M059J (cell line): ENCODE measurements at places on chromosomes 5 and 9.

- DNase-seq, result peak; percentile 92
Observed at GRCh38 chr9:33452828-33453271, 5.5 kb upstream of the AQP3 start.

GRCh38 chr5:16737620-16738364 lies 121.0 kb upstream of the RETREG1 start:
- DNase-seq, result no peak

GRCh38 chr5:133944263-133945185 lies 23.9 kb downstream of the C5orf15 start:
- DNase-seq, result peak; percentile 57

DNA sequence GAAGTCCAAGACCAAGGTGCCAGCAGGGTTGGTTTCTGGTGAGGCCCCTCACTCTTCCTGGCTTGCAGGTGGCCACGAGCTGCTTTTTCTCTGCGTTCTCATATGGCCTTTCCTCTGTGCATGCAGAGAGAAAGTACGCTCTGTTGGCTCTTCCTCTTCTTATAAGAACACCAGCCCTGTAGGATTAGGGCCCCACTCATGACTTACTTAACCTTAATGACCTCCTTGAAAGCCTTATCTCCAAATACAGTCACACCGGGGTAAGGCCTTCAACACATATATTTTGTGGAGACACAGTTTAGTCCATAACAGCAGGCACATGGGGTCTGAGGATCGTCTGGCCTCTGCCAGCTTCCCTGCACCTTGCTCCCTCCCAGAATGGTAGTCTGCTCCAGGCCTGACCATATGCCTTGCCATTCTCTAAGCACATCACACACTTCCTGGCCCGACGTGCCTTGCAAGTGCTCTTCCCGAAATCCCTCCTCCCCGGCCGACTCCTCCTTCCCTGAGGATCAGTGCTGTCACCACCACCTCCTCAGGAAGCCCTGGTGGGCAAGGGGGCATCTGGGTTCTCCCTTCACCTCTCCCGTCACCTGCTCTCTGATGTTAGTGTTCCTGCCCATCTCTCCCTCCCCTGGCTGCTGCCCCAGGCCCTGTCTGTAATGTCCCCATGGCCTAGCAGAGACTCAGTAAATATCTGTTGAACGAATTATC lies 200.7 kb downstream of the AOPEP start:
- no peak for DNase-seq

GRCh38 chr5:305050-305449 lies 16.5 kb upstream of the AHRR start:
- DNase-seq, result no peak

GRCh38 chr5:14469551-14470377 lies 111.8 kb upstream of the OTULINL start:
- no peak for DNase-seq

- peak; percentile 37 for DNase-seq
Observed at GRCh38 chr9:133657120-133657661, 21.0 kb downstream of the DBH start.

- no peak for DNase-seq
Observed at GRCh38 chr5:8993031-8993430, 552.8 kb downstream of the SEMA5A start.

DNA sequence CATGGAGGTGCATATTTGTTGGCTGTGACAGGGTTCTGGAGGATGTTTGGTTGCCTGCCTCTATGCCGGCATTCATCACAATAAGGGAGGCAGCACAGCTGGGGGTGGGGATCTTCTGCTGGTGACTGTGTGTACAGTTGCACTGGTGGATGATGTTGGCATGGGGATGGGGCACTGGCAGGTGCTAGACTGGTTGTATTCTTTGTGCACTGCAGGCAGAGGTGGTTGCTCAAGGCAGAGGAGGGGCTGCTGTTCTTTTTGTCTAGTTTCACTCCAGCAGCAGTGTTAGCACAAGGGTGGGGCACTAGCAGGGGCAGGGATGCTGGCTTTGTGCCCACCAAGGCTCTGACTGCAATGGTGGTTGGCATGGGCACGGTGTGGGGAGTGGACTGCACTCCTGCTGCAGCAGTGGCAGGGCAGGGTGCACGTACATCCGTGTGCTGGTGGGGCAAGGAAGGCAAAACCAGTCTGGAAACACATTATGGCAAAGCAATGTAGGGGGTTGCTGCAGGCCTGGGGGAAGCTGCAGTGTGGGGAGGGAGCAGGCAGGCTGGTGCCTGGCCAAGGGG lies 69.3 kb downstream of the ISOC1 start:
- no peak for DNase-seq

DNA sequence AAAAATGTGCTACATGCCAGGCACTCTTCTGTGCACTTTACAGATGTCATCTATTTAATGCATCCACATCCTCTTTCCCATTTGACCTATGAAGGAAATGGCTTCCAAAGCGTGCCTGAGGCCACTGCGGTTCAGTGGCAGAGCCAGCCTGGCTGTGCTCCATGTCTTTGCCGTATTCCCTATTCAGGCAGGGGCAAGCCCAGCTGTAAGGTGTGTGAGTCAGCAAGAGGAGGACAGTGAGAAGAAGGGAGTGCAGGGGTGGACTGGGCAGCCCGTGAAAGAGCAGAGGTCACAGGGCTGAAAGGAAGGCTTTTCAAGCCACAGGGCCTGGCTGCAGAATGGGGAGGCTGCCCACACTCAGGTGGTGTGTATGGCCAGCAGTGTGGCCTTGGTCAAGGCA lies 91.7 kb downstream of the HRH2 start:
- DNase-seq, result peak; percentile 83

DNA sequence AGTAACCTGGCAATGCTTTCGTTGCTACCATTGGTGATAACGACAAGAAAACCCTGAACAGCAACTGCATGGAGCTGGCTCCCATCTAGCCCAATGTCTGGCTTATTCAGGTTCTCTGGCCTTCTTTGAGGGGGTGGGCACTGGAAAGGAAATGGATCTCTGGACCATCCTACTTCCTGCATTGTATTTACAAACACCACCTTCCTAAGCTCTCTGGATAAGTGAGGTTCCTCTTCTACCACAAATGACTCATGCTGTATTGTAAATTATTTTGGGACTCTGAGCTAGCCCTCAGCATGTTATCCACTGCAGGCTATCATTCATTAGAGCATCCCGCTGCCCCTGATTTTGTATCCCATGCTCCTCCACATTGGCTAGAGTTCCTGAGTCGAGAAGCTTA lies 136.9 kb upstream of the KLF9 start:
- peak; percentile 81 for DNase-seq

- peak; percentile 1 for DNase-seq
Observed at GRCh38 chr5:165495829-165496380, 1990.5 kb downstream of the MAT2B start.
